ENCODE measurements at places on chromosomes 3 and 15.

- ATAC-seq, result no peak
These were observed 245.6 kb upstream of the PEX5L start for GRCh38 chr3:180282386-180282785.

- no peak for ATAC-seq
These were observed 16.5 kb downstream of the SPICE1 start for GRCh38 chr3:113498221-113499005.

GRCh38 chr3:127755305-127755681 is 67.0 kb downstream of the MGLL start:
- ATAC-seq, result no peak

DNA sequence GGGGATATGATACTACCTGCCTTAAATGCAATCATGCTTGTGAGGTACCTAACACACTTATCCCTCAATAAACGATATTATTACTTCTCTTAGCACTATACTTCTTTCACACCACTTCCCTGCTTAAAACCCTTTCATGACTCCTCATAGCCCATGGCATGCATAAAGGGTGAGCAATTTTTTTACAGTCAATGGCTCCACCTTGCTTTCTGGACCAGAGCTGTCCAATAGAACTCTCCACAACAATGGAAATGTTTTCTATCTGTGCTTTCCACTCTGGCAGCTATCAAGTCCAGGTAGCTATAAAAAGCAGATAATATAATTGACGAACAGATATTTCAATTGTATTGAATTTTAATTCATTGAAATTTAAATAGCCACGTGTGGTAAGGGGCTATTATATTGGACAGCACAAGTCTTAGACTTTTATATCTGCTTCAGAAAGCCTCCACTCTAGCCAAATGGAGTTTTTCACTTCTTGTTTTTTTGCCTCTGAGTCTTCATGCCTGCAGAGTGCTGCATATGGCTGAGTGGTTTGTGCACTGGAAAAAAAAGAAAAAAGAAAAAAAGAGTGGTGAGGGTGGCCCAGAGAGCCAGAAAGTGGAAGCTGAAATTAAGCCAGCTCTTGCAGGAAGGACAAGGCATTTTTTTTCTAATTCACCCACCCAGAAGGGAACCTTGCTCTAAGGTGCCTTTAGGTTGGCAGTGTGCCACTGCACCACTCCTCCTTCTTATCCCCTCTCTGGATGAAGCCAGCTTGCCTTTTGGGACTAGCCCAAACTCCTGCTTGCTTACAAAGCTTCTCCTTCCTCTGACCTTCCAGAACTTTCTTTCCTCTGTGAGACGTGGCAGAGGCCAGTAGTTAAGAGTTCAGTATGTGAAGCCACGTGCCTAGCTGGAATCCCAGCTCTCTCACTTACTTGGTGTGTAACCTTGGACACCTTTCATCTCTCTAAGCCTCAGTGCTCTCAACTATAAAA is 239.0 kb upstream of the LRTM1 start:
- no peak for ATAC-seq

DNA sequence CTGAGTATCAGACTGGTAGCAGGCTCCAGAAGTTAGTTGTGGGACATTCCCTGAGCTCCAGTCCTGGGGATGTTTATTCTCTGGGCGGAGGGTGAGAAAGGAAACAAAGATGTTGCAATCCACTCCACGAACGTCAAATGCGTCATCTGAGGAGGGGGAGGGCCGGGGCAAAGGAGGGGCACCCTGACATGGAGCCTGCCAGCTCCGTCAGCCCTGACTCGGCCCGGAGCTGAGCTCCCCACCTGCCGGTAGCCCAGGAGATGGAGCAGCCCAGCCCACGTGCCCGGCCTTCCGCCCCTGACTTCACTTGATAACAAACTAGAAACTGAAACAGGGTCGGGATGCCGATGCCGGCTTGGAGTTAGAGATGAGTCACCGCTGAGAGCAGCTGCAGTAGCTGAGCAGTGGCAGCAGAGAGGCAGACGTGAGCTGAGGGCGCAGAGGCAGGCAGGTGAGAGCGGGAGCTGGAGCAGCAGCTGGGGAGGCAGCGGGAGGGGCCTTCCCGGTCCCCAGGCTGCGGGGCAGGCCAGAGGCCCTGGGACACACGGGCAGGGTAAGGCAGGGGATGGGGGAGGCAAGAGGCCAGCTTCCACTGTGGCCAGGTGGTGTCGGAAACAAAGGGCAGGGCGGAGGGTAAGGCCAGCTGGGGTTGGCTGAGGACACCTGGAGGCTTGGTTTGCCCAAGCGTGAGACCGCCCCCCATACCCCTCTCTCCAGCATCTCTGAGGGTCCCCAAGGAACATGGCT is at the start of gene ISG20:
Gene ISG20 (plus strand): TSS at position 391 of the 747 bp plus-strand sequence. CDS start 351 bp downstream, at position 742.
- peak; percentile 91 for ATAC-seq

- no peak for ATAC-seq
These were observed 336.0 kb downstream of the VGLL3 start for GRCh38 chr3:86654806-86655460.

DNA sequence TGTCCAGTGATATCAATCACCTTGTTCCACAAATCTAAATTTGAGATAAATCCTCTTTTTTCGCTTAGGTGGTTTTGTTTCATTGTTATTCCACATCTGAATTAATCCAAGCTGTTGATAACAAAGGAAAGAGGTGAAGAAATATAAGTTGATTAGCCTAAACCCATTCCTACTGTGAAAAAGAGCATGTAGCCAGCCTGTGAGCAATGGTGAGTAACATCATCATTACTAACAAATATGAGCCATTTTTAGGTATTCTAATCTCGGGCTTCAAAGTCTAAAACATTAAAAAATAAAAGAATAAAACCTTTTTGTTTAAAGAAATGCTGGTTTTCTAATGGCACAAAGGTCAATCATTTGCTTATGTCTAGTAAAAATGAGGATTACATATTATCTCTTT is 52.1 kb upstream of the P3H2 start:
- no peak for ATAC-seq

- ATAC-seq, result no peak
These were observed 843.9 kb upstream of the DPPA4 start for GRCh38 chr3:110181226-110181625.

GRCh38 chr3:159513867-159514380 is 474.7 kb upstream of the IL12A start:
- no peak for ATAC-seq

- ATAC-seq, result peak; percentile 92
These were observed 48.2 kb downstream of the SRGAP3 start for GRCh38 chr3:9201266-9201665.

- ATAC-seq, result no peak
These were observed 1341.3 kb downstream of the ROBO1 start for GRCh38 chr3:78426454-78426853.

DNA sequence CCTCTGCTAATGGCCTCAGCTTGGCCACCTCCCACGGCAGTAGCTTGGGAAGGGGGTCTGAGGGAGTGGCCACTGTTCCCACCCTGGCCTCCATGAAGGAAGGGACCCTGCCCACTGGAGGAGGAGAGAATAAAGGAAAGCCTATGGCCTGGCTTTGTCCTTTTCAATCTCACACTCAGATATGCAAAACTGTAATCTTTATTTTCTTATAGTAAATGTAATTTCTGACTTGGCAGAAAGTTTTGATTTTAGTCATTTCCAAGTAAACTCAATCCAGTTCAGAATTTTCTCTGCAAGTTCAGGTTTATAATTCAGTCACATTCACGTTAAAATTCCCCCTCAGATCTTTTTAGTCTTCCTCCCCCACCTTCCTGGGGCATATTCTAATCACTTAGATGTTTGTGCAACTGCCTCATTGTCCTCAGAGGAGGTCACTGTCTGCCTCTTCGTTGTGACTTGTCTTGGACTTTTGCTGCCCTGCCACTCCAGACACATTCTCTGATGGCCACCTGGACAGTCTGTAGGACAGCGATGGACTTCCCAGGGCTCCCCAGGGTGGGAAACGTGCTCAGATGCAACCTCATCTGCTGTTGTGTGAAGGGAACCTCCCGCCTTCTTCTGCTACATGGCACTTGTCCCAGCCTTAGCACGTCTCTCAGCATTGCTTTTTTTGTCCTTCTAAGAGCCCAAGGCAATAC is 222.8 kb upstream of the TBL1XR1 start:
- peak; percentile 68 for ATAC-seq

- ATAC-seq, result peak; percentile 86
These were observed 103.3 kb upstream of the SLC2A2 start for GRCh38 chr3:171129827-171130226.

- ATAC-seq, result no peak
These were observed 1.8 kb downstream of the PLXNB1 start for GRCh38 chr3:48428088-48428571.

- peak; percentile 41 for ATAC-seq
These were observed 27.5 kb upstream of the MASP1 start for GRCh38 chr3:187318819-187319616.

- ATAC-seq, result no peak
These were observed 148.3 kb upstream of the LMCD1 start for GRCh38 chr3:8353364-8353763.

- ATAC-seq, result no peak
These were observed 192.6 kb downstream of the RAP2B start for GRCh38 chr3:153354641-153355040.

- ATAC-seq, result no peak
These were observed 127.6 kb downstream of the RYR3 start for GRCh38 chr15:33438396-33438795.

DNA sequence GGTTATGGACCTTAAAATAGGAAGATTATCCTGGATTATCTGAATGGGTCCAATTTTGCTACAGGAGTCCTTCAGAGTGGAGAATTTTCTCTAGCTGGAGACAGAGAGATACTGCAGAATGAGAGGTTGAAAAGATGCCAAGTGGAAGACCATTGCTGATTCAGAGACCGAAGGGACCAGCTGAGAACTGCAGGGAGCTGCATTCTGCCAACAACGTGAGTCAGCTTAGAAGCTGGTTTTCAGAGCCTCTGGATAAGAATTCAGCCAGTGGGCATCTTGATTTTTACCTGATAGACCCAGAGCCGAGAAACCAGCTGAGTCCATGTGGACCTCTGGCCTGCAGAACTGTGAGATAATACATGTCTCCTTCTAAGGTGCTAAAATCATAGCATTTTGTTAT is 234.0 kb downstream of the NR2F2 start:
- ATAC-seq, result no peak

DNA sequence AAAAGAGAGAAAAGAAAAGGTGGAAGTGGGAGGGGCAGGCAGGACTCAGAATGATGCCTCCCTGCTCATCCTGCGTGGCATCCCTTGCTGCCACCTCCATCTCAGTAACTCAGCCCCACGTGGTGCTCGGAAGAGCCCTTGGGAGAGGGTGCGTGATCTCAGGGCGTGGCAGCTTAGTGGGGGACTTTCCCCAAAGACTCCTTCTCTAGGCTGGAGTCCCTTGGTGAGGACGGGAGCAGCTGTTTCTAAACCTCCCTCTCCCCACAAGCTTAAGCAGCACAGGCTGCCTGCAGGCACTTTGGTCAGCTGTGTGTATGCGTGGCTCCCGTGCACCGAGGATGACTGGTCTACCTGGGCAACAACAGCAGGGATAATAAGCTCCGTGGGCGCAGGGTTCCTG is 7.4 kb upstream of the ANPEP start:
- no peak for ATAC-seq

GRCh38 chr3:105367063-105367405 is 325 bp downstream of the ALCAM start:
- peak; percentile 21 for ATAC-seq

GRCh38 chr3:187706971-187707370 is 4.6 kb upstream of the RTP2 start:
- no peak for ATAC-seq

DNA sequence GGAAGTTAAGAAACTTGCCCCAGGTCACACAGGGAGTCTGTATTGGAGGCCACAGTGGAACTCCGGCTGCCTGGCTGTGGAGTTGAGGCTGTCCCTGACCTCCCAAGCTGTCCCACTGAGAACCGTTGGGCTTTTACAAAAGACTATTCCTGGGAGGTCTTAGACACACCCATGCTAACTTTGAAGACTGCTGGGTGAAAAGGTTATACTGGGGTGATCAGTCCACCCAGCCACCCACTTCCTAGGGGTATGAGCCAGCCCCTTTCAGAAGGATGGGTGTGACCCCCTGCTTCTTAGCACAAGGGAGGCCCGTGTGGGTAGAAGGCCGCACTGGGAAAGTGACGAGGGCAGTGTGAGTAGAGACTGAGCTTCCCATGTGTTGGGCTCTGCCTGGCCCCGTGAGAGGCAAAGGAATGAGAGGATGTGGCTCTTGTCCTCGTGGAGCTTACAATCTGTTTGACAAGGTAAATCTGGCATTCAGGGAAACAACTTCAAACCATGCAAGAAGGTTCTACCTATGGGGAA is 19.0 kb downstream of the MRAS start:
- peak; percentile 36 for ATAC-seq

GRCh38 chr3:140420621-140421357 is 257.1 kb upstream of the TRIM42 start:
- no peak for ATAC-seq

DNA sequence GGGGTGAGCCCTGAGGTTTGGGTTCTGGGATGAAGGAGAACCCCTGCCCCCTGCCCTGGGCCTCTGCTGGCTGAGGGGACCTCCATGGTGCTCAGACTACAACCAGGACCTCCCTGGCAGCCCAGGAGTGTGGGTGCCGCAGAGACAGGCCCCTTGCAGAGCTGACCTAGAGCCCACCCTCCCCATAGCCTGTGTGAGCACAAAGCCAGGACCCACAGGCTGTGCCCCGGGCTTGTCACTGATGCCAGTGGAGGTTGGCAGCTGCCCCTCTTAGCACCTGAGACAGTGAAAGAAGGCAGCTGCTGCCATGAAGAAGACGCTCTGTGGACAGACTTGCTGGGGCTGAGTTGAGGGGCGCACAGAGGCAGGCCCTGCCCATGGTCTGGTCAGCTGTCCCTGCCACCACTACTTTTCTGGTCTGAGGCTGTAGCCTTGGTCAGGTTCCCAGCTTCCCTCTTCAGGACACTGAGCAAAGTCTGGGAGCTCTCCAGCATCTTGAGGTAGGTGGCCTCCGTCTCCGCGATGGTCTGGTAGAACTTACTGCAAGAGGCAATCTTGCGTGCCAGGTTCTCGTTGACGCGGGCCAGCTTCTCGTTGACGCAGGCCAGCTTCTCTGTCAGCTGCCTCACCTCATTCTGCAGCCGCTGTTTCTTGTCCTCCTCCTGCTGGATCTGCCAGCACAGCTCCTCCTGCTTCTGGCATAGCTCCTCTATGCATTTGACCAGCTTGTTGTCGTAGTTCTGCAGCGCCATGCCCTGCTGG is 23.0 kb downstream of the USP4 start:
- ATAC-seq, result no peak

GRCh38 chr3:5505163-5505562 is 317.7 kb downstream of the EDEM1 start:
- ATAC-seq, result no peak

DNA sequence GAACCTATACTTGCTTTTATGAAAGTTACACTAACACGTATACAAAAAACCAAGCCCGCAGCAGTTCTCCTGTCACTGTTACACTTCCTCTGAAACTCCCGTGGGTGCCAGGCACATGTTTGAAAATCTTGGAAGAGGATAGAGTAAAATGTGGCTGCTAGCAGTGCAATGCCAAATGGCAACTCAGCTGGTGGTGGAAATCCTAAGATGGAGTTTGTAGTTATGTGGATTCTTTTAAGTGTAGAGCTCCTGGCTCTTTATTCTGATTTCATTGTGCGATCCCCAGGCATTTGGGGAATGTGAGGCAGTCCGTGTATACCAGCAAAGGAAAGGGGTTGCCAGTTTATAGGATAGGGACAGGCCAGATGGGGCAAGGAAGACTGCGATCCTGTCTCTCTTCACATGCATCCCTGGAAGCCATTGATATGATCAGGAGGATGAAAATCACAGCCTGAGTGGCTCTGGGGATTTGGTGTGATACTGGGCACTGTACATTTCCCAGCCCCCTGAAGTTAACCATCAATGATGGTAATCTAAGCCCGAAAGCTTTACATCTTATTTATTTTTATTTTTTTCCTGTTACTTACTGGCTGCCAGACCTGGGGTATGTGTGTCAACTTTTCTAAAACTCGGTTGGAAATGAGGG is 1.1 kb downstream of the STAC start:
- no peak for ATAC-seq

Measured in motor neuron (in vitro differentiated cells).